ENCODE measurements at places on chromosomes 12 and 14.

GRCh38 chr12:57130941-57131340, 2.7 kb downstream of the LRP1 start:
- no peak for DNase-seq

DNA sequence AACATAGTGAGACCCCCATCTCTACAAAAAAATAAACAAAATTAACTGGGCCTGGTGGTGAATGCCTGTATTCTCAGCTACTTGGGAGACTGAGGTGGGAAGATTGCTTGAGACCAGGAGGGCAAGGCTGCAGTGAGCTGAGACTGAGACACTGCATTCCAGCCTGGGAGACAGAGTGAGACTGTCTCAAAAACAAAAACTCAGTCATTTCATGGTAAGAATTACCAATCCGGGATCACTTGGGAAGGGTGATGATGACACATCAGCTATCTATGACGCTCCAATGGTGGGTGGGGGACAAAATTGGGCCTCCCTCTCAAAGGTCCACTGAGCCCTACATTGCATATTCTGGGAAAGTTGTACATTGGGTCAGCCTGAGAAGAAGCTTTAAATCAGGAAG, 47.7 kb downstream of the SERPINA3 start:
- DNase-seq = no peak

GRCh38 chr14:49991491-49991890, 98.6 kb downstream of the ARF6 start:
- DNase-seq = no peak

DNA sequence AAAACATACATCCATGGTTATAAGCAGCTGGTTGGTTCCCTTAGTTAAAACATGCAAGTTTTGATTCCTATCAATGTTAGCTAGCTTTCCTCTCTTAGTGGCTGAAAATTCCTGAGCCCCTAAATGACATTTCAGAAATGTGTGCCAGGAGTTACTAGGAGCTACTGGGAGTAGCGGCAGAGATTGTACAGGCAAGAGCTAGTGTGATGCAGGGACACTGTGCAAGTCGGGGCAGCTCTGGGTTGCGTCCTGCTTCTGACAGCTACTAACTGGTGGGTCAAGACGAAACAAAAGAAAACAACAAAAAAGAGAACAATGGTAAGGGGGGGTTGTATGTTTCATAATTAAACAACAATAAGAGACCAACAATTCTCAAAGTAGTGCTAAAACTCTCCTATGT, 35.4 kb downstream of the LRIG3 start:
- no peak for DNase-seq

DNA sequence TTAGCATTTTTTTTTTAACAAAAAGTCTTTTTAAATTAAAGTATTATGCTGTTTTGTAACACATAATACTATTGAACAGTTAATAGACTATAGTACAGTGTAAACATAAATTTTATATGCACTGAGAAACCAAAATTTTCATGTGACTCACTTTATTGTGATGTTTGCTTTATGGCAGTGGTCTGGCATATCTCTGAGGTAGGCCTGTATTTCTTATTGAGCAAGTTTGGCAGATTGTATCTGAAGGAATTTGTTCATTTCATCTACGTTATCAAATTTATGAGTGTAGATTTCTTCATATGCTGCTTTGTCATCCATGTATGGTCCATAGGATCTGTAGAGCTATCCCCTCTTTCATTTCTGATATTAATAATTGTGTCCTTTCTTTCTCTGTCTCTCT, 78.8 kb upstream of the PDE3A start:
- no peak for DNase-seq

DNA sequence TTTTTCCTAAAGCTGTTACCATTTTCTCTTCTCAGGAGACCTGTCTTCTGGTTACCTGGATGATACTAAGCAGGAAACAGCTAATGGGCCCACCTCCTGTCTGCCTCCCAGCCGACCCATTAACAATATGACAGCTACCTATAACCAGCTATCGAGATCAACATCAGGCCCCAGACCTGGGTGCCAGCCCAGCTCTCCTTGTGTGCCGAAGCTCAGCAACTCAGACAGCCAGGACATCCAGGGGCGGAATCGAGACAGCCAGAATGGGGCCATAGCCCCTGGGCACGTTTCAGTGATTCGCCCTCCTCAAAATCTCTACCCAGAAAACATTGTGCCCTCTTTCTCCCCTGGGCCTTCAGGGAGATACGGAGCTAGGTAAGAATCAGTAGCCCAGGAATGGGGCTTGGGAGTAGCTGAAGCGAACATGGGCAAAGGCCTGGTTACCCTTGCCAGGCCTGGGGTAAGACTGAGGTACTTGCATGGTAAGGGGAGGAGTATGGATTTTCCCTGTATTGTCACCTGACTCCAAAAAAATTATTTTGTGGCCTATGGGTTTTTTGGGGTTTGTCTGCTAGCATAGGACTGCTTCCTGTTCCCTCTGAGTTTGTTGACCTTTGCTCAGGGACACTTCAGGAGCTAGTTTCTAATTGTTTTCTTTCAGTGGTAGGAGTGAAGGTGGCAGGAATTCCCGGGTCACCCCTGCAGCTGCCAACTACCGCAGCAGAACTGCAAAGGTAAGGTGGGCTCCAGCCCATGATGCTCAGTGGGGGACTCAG, 26.6 kb downstream of the TRAFD1 start:
- no peak for DNase-seq
